CD4-positive, alpha-beta T cell treated with Interleukin-12 subunit alpha and Interleukin-12 subunit beta, for 1 hour (primary cell): ENCODE measurements at places on chromosomes 3 and 15.

DNA sequence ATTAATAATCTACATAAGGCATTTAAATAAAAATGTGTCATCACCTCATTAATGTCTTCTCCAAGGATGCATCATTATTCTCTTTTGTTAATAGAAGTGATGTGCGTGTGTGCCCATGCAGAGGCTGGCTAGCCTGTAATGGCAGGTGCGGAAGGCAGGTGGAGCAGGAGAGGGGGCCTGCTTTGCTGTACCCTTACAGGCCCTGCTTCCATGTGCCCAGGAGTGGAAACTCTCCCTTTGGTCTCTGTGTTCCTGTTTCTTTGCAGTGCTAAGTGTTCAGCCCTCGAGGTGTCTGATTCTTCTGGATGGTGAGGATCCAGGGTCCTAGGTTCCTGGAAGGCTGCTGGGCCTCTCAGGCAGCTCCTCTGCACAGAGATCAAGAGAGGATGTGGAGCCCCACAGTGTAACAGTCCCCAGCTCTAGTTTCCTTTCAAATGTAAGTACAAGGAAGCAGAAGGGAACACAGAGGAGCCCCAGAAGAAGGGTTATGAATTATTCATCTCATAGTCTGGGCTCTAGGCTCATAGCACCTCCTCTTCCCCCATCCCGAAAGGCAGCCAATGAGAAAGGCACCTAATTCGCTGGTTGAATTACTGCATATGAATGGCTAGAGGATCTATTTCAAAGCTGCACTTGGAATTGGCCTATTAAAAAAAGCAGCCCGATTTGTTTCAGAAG lies 39.2 kb upstream of the AGBL1 start:
- DNase-seq, result no peak

- DNase-seq, result no peak
Observed at GRCh38 chr3:35392187-35392586, 247.1 kb upstream of the ARPP21 start.

DNA sequence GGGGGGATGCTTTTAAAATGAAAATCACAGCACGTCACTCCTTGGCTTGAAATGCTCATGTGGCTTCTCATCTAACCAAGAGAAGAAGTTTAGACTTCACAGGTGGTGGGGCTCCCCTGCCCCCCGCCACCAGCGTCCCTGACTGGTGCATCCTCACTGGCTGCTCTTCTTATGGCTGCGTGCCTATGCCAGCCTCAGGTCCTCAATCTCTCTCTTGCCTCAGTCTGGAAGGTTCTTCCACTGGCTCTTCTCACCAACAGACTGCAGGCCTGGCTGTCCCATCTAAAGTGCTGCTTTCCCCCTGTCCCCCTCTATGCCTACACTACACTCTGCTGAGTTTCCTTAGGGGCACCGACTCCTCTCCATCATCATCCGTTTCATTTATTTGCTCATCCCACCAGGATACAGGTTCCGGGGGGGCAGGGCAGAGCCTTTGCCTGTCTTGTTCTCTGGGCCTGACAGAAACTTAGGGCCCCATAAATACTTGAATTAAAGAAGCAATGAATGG lies 20.6 kb downstream of the ABTB1 start:
- DNase-seq, result no peak

- DNase-seq, result no peak
Observed at GRCh38 chr3:66393333-66394005, 107.4 kb downstream of the LRIG1 start.

GRCh38 chr3:60953351-60953750 lies 297.9 kb downstream of the FHIT start:
- no peak for DNase-seq

DNA sequence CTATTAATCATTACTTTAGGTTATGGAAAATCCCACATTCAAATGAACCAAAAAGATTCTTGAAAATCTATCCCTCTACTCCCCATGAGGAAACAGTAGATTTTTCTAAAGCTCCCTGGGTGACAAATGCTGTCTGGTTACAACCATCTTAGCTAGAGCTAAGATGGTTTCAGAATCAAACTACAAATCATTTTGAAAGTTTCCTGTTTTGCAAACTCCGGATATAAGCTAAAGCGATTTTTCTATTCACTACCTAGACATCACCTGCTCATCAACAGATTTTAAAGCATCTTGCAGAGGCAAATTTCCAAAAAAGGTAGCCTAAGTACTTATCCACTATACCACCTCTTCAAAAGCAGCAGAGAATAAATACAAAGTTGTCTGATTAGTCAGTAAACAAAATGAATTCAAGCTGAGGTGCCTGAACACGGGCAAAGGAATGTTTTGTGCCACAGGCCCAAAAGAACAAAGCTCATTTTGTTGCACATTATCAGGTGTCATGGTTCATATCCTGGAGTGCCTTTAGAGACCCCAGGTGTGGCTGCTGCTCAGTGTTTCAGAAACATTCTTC lies 204.9 kb downstream of the TNIK start:
- peak; percentile 50 for DNase-seq

GRCh38 chr15:98190914-98191313 lies 230.4 kb downstream of the ARRDC4 start:
- DNase-seq, result no peak

DNA sequence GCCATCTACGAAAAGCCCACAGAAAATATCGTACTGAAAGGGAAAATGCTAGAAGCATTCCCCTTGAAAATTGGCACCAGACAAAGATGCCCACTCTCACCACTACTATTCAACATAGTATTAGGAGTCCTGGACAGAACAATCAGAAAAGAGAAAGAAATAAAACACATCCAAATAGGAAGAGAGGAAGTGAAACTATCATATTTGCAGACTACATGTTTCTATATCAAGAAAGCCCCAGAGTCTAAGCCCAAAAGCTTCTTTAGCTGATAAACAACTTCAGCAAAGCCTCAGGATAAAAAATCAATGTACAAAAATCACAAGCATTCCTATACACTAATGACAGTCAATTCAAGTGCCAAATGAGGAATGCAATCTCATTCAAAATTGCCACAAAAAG lies 15.6 kb downstream of the OR5K3 start:
- no peak for DNase-seq

DNA sequence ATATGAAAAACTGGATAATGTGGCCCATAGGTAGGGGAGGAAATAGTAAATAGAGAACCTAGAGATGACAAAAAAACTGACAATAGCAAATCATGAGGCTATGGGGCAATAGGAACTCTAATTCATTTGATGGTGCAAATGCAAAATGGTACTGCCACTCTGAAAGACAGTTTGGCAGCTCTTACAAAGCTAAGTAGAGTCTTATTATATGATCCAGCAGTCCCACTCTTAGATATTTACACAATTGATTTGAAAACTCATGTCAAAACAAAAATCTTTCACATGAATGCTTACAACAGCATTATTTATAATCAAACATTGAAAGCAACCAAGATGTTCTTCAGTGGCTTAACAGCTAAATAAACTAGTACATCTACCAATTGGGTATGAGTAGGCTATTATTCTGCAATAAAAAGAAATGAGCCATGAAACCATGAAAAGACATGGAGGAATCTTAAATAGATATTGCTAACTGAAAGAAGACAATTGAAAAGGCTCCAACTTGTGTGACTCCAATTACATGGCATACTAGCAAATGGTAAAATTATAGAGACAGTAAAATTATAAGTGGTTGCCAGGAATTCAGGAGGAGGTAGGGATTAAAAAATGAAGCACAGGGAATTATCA lies 321.8 kb upstream of the STAC start:
- no peak for DNase-seq

- no peak for DNase-seq
Observed at GRCh38 chr3:112629425-112629824, 11.5 kb downstream of the CCDC80 start.

- no peak for DNase-seq
Observed at GRCh38 chr15:69099941-69100340, 60.5 kb upstream of the GLCE start.

GRCh38 chr3:174533286-174533685 lies 325.8 kb upstream of the NAALADL2 start:
- no peak for DNase-seq
